K562 (cell line): ENCODE measurements at places on chromosomes 7 and 10.

DNA sequence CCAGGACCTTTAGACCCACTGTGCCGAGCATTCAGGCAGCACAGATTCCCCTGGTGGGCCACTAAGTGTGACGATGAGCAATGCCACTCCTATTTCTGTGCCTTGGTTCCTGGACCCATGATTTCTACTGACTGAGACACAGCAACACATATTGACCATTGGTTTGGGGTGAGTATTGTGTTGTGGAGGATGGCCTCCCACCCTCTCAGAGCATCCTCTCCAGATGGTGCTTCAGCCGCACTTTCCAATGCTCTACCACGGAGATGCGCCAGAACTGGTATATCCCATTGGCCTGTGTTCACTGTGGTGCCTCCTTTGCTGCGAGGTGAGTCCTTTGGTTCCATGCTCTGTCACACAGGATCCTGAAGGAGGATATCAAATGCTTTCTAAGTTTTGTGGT lies 10.1 kb upstream of the GDF10 start:
- DNase-seq = no peak

- DNase-seq = no peak
These were observed 128.4 kb upstream of the FZD1 start for GRCh38 chr7:91135703-91136430.

DNA sequence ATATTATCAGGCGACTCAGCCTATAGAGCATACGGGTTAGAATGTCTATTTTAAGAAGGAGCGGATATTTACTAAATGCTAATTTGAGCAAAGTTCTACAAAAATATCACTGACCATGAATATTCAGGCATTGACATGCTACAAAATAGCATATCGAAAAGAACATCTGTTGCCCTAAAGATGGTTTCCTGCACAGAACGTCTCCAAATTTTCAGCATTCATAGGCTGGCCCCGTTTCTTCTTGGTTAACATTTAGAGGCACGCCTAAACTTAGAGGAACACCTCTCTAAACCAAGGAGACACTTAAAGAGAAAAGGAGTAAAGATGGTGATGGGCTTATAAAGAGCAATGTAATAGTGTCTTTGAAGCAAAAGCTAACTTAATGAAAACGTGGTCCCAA lies 1.3 kb upstream of the MINPP1 start:
- DNase-seq = no peak

DNA sequence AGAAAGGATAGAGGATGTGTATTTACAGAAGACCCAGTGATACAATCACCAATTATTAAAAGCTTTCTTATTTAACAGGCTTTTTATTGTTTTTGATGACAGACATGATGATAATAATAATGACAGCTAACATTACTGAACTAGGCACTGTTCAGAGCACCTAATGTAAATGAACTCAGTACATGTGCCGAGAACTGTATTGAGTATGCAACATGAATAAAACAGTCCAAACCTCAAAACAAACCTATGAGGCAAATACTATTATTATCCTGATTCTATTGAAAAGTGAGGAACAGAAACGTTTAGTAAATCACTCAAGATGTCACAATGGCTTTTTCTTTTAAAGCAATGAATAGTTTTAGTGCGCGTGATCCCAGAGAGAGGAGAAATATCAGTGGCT lies 27.1 kb downstream of the TAS2R16 start:
- no peak for DNase-seq

DNA sequence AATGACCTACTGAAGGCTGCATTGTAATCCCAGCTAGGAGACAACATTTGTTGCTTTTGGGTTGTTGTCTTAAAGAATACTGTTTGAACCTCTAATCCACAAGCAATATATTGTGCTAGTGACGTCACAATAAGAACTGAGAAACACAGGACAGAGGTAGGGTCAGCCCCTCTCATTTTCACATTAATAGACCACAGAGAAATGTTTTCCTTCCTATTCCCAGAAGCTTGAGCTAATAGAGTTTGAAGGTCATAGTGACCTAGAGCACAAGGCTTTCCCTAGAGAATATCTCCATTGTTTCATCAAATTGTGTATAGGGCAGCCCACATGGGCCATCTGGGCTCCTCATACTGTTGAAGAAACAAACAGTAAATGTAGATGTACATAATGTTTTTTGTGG lies 300.9 kb upstream of the AKR1E2 start:
- DNase-seq = no peak

DNA sequence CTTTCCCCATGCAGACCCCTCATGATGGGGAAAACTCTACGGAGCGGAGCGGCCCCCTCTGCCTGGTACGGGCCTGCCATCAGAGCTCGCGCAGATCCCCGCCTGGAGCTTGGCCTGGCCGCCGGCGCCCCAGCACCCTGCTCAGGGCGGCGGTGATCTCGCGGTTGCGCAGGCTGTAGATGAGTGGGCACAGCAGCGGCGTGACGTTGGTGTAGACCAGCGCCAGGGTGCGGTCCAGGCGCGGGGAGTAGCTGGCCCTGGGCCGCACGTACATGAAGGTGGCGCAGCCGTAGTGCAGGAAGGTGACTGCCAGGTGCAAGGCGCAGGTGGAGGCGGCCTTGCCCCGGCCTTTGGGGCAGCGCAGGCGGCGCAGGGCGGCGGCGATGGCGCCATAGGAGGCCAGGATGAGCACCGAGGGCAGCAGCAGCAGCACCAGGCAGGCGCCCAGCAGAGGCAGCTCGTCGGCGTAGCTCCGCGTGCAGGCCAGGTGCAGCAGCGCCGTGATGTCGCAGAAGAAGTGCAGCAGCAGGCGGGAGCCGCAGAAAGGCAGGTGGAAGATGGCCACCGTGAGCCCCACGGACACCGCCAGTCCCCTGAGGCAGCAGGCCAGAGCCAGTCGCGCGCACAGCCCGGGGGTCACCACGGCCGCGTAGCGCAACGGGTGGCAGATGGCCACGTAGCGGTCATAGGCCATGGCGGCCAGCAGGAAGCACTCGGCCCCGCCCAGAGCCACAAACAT lies 33.4 kb downstream of the TAS2R41 start:
- no peak for DNase-seq

- peak; percentile 26 for DNase-seq
These were observed 43.0 kb downstream of the GNA12 start for GRCh38 chr7:2800931-2801688.

- peak; percentile 10 for DNase-seq
These were observed 52.1 kb downstream of the MPP7 start for GRCh38 chr10:28250782-28251181.

GRCh38 chr7:17159500-17160037 lies 138.9 kb upstream of the AHR start:
- no peak for DNase-seq

GRCh38 chr10:43968076-43968475 lies 319.4 kb upstream of the ZNF32 start:
- no peak for DNase-seq

DNA sequence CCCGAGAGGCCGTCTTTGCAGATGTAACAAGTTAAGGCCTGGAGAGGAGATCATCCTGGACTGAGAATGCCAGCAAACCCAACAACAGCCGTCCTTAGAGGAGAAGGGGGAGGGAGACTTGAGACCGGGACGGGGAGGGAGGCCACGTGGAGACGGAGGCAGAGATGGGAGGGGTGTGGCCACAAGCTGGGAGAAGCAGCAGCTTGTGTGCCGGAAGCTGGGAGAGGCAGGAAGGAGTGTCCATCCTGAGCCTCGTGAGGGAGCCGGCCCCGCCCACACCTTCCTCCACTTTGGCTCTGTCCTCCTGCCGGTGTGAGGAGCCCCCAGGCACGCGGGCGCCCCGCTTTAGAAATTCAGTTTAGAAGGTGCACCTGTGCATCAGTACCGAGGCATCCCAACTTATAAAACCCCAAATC lies 95.7 kb downstream of the DNAJB6 start:
- DNase-seq = peak; percentile 93

- no peak for DNase-seq
These were observed 83.9 kb downstream of the CXCL12 start for GRCh38 chr10:44300666-44301649.

DNA sequence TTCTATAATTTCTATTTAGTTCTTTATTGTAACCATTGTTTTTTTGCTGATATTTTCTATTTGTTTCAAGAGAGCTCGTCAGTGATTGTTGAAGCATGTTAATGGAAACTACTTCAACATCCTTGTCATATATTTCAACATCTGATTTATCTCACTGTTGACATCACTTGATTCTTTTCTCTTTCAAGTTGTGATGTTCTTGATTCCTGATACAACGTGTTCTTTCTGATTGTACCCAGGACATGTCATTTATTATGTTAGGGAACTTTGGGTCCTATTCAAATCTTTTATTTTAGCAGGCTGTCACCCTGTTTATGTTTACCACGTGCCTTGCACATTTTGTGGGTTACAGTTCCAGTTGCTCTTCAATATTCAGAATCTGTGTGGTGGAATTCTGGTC lies 79.8 kb upstream of the RSU1 start:
- DNase-seq = no peak

GRCh38 chr7:49187543-49188268 lies 263.4 kb downstream of the CDC14C start:
- no peak for DNase-seq

GRCh38 chr10:132813001-132813401 lies 27.1 kb upstream of the NKX6-2 start:
- no peak for DNase-seq

- DNase-seq = no peak
These were observed 185.8 kb upstream of the TMEM106B start for GRCh38 chr7:12025246-12025645.

- peak; percentile 1 for DNase-seq
These were observed 24.8 kb downstream of the ELFN1 start for GRCh38 chr7:1694611-1695511.

DNA sequence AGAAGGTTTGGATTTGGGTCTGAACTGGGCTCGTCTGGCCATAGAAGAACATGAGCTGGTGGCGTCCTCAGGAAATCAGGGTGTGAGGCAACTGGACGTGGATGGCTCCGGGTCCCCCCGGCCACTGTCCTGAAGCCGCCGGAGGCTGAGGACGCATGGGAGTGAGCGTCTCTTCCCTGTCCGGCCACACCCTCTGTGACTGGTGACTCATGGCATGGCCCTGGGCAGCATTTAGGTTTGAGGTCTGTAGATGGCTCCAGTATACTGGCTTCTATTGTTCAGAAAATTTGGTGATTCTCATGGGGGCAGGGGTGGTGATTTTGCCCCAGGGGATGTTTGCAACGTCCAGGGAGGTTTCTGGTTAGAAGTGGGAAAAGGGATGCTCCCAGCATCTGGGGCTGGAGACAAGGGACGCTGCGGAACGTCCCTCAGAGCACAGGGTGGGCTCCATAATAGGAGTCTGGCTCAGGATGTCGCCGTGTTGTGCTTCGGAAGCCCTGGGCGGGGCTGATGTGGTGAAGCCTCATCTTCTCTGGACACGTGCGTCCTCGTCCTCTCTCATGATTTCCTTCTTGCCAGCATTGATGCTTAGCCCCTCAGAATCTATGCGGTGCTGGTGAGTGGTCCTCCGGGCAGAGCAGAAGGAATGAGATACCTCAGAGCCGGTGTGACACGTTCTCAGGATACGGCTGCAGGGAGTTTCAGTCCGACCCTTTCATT lies 49.9 kb downstream of the PITRM1 start:
- no peak for DNase-seq

DNA sequence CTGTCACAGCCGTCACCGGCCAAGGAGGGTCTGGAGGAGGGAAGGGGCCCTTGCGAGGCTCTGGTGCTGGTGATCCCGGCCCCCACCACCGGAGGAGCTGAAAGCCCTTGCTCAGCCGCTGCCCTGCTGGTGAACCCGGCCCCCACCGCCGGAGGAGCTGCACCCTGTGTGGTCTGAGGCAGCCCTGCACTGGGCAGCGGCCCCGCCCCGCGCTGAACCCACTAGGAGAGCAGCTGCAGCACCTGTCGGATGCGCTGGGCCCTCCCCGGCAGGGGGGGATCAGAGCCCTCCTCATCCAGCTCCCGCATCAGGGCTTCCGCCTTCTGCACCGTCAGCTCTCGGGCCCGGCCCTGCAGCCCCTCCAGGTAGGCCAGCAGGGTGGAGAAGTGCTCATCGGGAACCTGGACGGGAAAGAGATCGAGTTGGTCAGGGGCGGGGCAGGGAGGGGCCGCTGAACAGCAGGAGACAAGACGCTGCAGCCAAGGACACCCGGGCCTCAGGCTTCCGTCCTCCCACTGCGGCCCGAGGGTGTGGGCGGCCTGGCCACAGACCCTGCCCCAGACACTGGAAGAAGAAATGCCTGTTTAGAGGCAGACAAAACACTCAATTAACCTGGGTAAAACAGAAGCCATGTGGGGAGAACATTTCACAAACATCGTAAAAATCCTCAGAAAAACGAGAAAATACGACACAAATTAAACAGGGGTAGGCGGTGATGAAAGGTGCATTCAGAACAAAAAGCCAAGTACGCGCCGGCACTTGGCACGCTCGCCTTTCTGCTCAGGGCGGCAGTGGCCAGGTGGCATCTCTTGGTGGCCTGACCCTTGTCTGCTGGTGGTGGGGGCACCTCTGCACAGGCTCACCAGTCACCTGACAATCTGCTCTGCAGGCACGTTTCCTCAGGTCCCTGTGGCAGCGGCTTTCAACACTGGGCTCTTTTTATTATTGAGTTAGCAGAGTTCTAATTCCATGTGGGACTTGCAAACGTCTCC lies 14.7 kb downstream of the CYP2W1 start:
- DNase-seq = peak; percentile 41

- no peak for DNase-seq
These were observed 388.3 kb downstream of the KIF20B start for GRCh38 chr10:90089719-90090118.

DNA sequence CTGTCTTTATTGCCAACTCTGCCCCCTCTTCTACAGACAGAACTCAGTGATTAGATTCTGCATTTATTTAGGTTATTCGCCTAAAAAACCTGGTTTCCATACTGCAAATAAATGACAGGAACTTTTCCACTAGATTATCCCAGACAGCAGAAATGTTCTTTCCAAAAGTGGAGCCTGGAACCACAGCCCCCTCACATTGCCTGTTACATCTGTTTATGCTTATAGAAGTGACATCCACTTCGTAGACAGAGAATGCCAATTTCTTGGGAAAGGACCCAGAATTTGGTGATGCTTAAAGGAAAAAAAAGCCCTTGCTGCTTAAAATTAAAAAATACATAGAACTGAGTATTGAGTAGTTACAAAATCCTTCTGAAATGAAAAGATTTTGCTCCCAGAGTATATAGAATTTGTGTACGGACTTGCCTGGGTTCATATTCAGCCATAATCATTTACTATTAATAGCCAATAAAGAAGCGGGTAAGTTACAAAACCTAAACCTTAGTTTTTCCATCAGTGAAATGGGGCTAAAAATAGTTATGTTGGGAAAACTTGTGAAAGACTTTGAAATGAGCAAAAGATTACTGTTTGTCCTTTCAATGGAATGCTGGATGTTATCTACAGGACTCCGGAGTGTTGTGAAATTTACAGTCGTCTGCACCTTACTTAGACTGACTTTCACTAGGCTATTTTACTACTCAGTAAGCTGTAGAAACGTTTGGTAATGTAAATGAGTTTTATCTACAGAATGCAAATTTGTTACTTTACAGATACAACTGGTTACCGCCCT lies 1.1 kb upstream of the PPP1R9A start:
- DNase-seq = no peak
